CD8-positive, alpha-beta memory T cell (primary cell): ENCODE measurements at places on chromosomes 7 and 10. TPM values are rescaled to one million over a fixed set of nuclear protein-coding genes. Genes with fewer than 3 reads are reported as not detected.

GRCh38 chr10:49220031-49220430 lies 31.8 kb upstream of the TMEM273 start:
- DNase-seq: no peak

DNA sequence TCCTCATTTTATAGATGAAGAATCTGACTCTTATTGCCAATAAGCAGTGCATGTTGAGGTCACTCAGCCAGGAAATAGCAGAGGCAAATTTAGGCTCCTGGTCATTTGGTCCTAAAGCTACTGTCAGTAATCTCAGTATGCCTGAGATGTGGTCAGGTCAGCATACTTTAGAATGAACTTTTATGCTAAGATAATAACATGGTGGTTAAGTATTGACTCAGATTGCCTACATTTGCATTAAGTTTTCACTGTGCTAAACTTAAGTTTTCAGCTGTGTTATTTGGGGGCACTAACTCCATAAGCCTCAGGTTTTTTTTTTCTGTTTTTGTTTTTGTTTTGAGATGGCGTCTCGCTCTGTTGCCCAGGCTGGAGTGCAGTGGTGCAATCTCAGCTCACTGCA lies 35.9 kb upstream of the CCSER2 start:
- DNase-seq: no peak

Gene HOXA6
- total RNA-seq: not detected

DNA sequence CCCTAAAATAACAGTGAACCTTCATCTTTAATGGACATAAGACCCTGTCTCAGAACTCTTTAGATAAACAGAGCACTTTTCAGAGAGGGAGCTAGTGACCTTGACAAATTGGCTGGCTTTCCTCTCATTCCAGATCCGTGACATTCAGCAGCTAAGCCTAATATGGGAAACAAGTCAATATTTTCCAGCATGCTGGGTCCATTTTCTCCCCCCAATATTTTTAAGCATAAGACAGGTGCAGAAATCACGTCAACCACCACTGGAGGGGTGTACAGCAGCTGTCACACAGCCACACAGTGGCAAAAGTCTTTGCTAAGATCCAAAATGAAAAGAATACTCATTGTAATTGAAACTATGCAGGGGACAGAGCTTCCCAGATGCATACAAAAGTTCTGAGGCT lies 26.1 kb downstream of the LRRTM3 start:
- DNase-seq: no peak

DNA sequence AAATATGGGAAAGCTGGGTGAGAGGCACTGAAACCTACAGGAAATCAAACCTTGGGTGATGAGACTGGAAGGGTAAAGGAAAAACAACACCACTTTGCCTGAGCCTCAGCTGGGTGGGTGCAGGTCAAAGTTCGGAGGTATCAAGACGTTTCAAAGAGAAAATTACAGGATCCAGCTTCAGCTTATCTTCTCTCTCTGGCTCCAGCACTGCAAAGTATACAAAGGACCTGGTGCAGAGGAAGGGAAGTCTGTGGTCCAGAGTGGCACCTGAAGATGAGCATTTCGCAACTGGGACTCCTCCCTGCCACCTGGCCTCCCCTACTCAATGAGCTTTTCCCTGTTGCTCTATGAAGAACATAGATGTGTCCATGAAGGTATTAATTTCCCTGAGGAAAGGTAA lies 6.4 kb upstream of the FXYD4 start:
- DNase-seq: no peak
